Activated naive CD8-positive, alpha-beta T cell treated with anti-CD3 and anti-CD28 coated beads, Interleukin-2, amount 50 U/mL, for 16 hours (primary cell): ENCODE measurements at places on chromosomes 1 and 21.

DNA sequence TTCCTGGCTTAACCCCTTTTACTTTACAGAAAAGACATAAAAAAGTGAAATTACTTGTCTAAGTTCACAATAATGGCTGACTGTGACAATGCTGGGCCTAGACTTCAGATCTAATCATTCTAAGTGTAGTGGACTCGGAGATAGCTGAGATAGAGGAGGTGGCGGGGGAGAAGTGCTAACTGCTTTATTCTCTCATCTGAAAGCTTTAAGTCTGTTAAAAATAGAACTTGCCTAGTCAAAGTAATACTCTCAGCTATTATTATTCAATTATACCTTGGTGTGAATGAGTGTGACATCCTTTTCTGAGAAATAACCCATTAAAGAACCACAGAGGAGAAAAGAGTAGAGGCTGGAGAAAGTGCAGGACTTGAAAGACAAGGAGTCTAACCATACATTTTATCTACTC, 96.1 kb upstream of the OLIG2 start:
- no peak for DNase-seq

GRCh38 chr1:50023292-50024159, at the start of gene AGBL4:
Gene AGBL4 (minus strand): TSS chr1:50023954.
- no peak for DNase-seq

DNA sequence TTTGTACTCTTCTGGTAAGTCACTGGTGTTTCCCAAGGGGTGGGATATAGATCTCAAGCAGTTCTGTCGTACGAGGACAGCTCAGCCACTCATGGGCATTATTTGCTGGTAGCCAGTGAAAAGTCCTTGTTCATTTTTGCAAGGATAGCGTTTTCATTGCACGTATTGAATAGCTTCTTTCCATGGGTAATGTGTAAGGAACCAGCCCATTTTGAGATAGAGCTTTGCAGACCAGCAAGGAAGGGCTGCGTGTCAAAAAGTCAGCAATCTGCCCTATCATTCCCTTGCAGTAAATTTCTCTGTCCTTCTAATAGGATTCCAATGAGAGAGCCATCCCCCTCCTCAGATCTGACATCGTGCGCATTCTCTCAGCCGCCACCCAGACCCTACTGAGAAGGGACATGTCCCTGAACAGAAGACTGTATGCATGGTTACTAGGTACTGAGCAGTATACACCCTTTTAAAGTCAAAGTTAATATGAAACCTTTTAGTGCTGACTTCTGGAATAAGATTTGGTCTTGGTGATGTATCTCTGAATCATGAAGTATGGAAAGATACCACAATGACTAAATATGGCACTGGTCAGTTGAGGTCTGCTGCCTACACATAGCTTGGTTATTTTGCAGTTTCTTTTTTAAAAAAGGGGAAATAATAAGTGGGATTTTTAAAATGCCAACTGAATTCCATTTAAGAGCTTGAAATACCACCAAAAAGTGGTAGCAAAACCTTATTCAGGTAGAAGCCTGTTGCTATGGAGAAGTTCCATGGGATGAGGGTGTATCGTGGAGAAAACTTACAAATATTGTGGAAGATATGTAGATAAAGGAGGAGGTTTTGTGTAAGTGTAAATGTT, 55.3 kb downstream of the DOP1B start:
- DNase-seq: no peak

- DNase-seq: no peak
These were observed 116.3 kb downstream of the AKT3 start for GRCh38 chr1:243733670-243734307.

DNA sequence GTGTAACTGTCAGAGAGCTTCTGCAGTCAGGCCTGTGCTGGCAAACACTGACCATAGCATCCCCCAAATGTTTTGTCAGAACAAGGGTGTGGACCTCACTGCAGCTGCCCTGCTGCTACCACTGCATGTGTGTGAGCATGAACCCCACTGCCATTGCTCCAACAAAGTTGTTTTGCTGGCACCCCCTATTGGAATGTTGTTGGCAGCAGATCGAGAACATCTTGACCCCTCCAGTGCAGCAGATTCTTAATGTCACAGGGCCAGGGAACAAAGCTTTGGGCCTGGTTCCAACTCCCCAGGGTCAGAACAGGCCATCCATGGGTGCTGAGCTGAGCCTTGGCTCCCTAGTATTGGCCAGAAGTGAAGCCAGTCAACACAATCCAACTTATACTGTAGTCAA, 1537.4 kb downstream of the NCAM2 start:
- no peak for DNase-seq

- no peak for DNase-seq
These were observed 54.4 kb upstream of the ADARB1 start for GRCh38 chr21:45019887-45020537.

- DNase-seq: no peak
These were observed 187.4 kb upstream of the KCNK2 start for GRCh38 chr1:214895011-214895600.

GRCh38 chr1:96722161-96722922, 758 bp downstream of the PTBP2 start:
- DNase-seq: no peak

GRCh38 chr21:18443085-18443484, 39.5 kb upstream of the TMPRSS15 start:
- no peak for DNase-seq

- no peak for DNase-seq
These were observed 147.1 kb downstream of the SPATA46 start for GRCh38 chr1:162229549-162229948.

DNA sequence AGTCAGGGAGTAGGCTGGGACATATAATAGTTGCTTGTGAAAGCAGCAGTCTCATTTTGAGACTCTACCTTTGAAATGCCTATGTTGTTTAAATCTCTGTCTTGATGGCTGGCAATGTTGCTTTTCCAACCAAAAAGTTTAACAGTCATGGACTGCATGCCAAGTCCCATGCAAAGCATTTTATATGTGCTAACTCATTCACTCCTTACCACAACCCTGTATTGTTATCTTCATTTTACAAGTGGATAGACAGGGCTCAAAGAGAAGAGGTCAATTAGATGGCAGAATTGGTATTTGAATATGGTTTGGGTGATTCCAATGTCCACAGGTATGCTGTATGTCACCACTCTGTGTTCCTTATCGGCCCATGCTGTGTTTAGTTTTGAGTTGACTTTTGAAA, 331.4 kb upstream of the USP24 start:
- no peak for DNase-seq

DNA sequence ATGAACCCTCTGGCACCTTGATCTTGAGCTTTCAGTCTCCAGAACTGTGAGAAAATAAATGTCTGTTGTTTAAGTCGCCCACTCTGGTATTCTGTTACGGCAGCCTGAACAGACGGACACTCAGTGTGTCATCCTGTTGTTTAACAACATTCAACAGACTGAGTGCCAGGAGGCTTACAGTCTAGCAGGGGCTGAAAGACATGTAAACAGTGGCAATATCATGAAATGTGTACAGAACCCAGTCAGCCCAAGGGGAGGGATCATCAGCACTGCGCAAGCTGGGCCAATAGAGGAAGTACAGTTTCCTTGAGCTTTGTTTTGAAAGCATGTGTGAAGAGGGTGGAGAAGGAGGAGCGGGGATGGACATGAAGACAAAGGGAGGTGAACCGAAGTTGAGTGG, 13.6 kb downstream of the DIP2A start:
- no peak for DNase-seq

DNA sequence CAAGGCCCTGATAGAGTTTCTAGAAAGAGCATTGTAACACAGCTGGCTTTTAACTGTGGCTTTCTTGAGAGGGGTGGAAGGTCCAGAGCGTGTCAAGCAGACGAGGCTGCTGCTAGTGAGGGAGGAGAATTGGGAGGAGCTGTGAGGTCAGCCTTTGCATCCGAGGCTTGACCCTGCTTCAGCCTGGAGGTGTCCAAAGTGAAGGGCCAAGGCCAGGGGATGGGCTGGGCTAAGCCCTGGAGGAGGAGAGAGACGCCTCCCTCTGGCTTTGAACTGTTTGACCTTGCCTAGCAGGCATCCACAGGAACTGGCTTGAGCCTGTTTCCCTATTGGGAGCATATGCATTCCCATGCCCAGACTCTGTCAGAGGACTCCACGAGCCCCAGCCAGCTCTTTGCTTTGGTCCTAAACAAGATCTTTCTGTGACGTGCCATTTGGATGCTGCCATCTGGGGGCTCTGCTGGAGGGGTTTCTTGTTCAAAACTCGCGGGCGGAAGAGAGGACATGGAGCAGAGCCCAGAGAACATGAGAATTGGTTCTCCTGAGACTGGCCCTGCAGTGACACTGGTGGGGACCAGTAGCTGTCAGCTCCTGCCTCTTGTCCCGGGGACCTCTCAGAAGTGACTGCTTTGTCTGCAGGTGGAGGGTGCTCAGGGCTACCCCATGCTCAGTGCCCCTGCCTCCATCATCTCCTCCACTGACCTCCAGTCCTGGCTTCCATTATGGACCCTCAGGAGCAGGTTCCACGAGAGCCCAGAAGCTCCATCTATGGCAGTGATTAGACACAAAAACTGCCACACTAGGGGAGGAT, 5.5 kb downstream of the ACTRT2 start:
- no peak for DNase-seq

DNA sequence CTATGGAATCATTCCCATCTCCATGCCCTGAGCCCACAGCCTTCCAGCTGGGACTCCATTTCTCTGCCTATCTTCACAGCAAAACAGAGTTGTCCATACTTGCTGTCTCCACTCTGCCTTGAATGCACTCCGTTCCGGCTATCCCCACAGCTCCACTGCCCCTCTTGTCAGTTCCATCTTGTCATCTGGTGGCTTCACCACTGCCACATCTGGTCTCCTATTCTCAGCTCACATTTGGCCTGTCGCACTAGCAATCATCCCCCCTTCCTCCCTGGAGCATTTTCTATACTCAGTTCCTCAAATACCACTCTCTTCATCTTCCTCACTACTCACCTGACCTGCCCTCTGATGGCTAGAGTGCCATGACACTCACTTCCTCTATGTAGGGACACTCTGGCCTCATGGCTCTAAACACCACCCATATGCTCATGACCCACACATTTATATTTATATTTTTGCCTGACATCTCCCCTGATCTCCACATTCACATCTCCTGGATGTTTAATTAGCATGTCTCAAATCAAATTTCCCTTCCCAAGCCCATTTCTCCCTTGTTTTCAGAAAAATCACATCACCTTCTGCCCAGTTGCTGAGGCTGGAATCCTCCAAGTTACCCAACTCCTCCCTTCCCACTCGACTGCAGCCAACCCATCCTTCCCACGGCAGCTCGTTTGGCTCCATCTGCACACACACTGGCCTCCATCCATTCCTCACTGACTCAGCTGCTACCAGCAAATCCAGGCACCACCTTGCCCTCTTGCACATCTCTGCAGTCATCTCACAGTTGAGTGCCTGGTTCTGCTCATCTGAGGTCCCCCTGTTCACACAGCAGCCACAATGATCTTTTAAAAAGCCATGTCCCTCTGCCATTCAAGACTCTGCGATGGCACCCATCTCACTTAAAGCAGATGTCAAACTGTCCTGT, 6.1 kb downstream of the ZNF692 start:
- DNase-seq: no peak

GRCh38 chr21:25461725-25462124, 145.6 kb downstream of the MRPL39 start:
- no peak for DNase-seq

DNA sequence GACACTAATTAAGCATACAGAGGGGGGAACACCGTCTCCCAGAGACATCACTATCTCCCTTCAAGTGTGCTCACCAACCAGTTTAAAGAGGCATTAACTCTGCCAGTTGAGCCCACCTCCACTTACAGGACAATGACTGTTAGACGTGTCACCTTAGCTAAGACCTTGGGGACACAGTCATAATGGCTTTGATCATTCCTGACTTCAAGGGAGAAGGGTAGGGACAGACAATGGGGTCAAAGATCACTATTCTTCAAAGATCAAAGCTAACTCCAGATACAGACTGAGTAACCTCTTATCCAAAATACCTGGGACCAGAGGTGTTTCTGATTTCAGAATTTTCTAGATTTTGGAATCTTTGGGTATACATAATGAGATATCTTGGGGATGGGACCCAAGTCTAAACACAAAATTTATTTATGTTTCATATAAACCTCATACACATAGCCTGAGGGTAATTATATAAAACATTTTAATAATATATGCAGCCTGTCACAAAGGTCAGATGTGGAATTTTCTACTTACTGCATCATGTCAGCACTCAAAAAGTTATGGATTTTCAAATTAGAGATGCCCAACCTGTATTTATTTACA, 246.1 kb downstream of the SLC45A1 start:
- DNase-seq: no peak

DNA sequence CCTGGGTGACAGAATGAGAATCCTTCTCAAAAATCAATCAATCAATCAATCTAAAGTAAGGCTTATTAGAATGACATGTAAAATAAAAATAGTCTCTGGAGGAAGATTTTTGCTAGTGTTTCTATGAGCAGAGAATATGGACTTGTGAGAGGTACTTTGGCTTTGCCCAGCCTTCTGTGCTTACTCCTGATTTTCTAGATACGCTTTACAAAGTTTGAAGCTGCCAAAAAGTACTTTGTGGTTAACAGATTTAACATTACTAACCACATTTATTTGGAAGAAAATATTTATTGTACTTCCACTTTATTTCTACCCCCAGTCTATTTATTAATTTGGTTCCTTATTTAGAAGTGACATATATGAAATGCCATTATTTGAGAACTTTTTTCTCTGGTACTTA, 41.0 kb downstream of the CEP350 start:
- DNase-seq: no peak

DNA sequence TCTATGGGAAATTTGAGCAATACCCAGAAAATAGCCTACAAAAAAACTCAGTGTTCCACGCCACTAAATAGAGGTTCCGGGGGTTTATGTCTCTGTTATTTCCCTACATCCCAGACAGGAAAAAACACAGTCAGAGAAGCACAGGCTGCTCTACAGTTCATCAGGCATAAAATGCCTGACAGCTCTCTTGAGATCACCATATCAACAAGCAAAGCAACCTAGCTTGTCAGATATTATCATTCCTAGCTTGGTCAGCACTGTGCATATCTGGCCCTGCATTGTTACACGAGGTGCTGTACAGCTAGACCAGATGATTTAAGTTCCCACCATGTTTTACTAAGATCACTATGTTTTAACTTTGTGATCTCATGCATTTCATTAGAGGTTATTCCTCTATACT, 172.6 kb downstream of the PTPRC start:
- DNase-seq: no peak

DNA sequence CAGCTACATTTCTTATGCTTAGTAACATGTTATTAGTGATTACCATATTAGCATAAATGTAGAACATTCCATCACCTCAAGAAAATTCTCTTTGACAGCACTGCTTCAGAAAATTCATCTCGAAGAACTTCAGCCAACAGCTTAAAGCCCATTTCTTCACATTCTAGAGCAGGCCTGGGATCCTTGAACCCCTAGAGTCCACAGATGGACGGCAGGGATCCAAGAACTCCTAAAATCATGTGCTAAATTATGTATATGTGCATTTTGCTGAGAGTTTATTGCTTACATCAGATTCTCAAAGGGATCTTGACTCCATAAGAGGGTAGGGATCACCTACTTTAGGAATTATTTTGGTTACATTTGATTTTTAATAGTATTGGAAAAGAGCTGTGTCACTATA, 76.2 kb upstream of the TEKT2 start:
- DNase-seq: no peak

DNA sequence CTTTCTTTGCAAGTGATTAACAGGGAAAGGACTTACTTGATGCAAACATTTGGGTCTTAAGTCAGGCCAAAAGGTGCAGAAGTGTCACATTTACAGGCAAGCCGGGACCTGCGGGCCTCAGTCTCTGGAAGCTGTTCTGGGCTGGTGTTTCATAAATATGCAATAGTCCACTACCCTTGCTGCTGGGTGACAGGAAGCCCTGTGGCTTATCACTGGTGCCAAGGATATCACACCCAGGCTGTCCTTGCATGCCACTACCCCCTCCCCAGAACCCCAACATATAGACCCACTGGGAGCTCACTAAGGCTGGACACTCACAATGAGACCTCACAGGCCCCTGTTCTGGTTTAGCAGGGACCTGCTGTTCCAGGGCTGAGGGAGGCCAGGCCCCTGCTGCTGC, 3.4 kb upstream of the LEFTY2 start:
- no peak for DNase-seq
